Transverse colon (tissue), 4 donors: ENCODE measurements at places on chromosomes 16 and 17. TPM values are rescaled to one million over a fixed set of nuclear protein-coding genes. Genes with fewer than 3 reads are reported as not detected.

The KRT25 gene
- not detected for total RNA-seq

DNA sequence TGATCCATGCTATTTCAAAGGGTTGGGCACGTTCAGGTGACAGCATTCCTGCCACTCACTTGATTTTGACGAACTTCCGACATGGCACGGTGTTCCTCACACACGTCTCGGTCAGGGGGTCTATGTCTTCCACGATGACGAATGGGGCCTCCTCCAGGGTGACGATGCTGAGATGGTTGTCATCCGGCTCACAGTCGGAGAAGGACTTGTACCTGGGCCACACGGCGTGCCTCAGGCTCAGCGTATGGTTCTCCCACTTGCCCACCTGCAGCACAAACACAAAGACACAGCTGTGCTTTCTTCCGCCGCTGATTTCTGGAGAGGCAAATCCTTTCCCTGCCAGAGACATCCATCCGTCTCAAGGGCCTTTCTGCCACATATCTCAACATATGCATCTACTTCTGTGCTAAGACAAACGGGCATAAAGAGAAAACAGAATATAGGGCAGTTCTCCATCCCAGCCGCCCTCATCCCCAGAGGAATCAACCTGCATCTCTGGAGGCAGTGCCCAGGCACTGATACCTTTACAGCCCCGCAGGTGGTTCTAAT is 332.5 kb downstream of the GRIN2A start:
- no peaks in the 10 kb centered on the region for H3K36me3 ChIP-seq
- H3K27ac ChIP-seq: no peak overlapping the region
- H3K27me3 ChIP-seq: no peaks in the 10 kb centered on the region

The CCL16 gene
- total RNA-seq: not detected

The VKORC1 gene
- 29.5 TPM for total RNA-seq

The CPNE7 gene
- total RNA-seq: 0.41 TPM

GRCh38 chr16:64627288-64627687 is 494.6 kb downstream of the CDH11 start:
- H3K27me3 ChIP-seq: no peaks in the 10 kb centered on the region
- no peaks in the 10 kb centered on the region for H3K4me1 ChIP-seq

- H3K36me3 ChIP-seq: no peaks in the 10 kb centered on the region
- no peak overlapping the region for H3K4me3 ChIP-seq
- H3K27ac ChIP-seq: no peak overlapping the region
- H3K4me1 ChIP-seq: no peaks in the 10 kb centered on the region
These were observed 85.0 kb upstream of the MYOCD start for GRCh38 chr17:12580640-12581039.
